ENCODE measurements at places on chromosomes 1 and 21.

DNA sequence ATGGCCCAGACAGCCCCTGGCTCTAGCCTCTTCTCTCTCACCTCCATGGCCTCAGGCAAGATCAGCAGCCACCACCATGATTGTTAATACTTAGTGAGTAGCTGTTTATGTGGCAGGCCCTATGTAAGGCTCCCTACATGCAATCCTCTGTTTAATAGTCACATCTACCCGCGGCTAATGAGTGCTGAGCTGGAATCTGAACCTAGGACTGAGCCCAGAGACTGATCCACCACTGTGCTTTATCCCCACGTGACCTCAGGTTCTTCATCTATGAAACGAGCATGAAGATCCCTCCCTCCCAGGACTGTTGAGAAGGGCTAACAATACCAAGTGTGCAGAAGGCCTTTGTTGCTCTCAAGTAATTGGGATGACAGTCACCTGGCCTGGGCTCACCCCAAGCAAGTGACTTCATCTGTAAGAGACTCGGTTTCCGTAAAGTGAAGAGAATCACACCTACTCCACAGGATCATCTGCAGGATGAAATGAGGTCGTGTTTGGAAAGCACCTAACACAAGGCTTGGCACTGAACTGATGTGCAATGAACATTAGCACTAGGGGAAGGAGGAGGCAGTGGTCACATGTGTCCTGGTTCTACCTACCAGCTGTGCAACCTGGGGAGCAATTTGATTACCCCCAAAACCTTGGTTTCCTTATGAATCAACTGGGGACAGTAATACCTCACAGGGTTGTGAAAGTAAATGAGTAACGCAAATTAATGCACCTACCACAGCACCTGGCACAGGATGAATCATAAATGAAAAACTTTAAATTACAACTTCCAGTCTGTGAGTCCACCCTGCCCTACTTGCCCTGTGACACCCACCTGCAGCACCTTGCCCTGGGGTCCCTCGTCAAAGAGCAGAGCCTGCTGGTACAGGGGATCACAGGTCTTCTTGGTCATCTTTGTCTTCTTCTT, 37.2 kb downstream of the RIMS3 start:
- no peak for DNase-seq

DNA sequence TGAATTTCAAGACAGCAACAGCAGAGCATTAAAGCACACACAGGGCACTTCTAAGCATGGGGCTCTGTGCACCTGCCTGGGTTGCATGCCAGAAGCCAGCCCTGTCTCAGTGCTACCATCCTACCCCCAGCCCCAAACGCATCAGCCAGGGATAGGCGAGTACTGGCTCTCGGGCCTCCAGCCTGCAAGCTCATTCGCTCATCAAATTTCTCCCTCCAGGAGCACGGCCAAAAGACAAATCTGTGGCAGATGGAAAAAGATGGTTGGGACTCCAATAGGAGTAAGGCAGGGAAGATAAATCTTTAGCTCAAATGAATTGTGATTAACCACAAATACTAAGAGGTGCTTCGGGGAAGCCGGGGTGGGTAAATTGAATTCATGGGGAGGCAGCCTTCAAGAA, 189.6 kb downstream of the KAZN start:
- no peak for DNase-seq

DNA sequence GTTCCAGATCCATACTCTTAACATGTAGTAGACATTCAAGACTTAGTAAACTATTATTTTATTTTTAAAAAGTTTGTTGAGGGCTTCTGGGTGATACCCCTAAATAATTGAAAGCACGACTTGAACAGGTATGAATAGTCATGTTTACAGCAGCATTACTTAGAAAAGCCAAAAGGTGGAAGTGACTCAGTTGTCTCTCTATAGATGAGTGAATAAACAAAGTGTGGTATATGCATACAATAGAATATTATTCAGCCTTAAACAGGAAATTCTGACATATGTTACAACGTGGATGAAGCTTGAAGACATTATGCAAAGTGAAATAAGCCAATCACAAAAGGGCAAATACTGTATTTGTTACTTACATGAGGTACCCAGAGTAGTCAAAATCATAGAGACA, 26.5 kb downstream of the TSNAX start:
- no peak for DNase-seq

GRCh38 chr1:19061343-19061742, 104.9 kb upstream of the IFFO2 start:
- DNase-seq, result no peak

DNA sequence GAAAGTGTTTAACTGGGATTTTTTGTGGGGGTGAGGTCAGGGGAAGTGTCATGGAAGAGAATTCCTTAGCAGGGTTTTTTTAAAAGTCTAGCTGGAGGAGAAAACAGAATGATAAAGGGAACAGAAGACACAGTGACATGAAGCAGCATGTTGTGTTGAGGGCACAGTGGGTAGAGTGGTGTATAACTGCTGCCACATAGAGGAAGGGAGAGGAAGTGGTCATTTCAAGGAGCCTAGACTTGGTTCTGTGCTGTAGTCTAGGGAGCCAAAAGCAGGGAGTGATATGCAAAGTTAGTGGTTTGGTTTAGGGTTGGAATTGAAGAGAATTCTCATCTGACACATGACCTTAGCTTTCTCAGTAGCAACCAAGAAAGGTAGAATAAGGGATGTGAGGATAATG, 10.2 kb downstream of the EEIG2 start:
- peak; percentile 65 for DNase-seq

DNA sequence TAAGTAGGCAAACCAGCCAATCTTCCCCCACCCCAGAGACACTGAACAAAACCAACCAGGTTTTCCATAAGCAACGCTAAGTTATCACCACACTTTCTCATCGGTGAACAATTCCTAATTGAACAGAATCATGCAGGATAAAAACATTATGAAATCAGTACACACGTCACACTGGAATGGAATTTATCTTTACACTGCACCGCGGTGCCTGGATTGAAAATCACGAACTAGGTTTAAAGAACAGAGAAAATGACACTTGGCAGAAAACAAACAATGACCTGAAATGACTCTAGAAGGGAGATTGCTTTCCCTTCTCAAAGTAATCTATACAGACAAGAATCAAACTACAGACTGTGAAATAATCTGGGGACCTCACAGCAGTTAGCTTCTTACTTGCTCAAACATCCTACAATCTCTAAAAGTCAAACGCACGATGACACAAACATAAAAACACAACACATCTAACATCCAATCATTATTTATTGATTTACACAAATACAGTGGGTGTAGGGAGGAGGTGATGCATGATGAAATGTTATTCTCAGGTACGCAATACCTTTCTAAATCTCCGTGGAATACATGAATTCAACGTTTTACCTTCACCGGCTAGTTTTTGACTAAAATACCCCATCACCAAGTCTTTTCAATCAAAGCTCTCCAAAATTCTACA, 1.9 kb downstream of the EIF4G3 start:
- DNase-seq, result no peak

DNA sequence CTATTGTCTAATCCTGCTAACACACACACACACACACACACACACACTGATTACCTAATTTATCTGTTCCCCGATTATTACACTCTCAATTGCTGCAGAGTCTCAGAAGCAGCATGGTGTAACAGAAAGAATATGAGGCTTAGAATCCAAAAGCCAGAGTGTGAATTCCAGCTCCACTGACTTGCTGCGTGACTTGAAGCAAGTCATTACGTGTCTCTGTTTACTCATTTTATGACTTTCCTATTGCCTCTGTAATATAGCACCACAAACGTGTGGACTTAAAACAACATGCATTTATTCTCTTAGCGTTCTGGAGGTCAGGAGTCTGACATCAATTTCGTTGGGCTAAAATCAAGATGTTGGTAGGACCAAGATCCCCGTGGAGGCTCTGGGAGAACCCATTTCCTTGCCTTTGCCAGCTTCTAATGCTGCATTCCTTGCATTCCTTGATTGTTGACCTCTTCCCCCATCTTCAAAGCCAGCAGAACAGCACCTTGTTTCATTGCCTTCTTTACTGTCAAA, 55.9 kb upstream of the ATP5PO start:
- DNase-seq, result no peak

GRCh38 chr1:229127301-229127700, 143.6 kb upstream of the RAB4A start:
- DNase-seq, result no peak

DNA sequence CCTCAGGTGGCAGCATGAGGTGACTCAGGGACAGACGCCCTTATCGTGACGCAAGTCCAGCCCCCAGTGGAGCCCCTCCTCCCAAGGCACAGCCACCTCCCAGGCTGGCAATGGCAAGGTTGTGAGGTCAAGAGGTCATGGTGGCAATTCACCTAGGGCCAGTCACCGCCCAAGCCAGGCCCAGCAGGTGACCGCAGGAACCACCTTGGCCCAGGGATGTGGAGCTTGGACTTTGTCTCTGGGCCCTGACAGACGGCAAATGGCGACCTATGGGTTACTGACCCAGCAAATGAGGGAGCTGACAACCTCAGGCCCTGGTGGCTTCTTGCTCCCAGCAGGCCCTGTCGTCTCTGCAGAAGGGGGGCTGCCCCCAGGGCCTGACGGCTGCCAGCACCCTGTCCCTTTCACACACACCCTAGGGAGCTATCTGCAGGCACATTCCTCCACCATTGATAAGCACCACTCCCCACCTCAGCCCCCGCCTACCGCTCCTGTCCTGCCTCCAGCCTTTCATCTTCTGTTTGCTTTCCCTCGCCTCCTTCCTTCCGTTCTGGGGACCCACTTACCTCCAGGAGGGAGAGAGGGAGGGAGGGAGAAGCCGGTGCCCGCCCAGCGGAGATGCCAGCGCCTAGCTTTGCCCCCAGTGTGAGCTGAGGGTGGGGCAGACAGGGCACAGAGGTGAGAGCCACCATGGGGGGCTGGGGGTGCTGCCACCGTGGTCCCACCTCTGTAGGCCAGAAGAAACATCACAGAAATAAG, 12.1 kb downstream of the EPHA2 start:
- peak; percentile 92 for DNase-seq

GRCh38 chr1:162554258-162554657, 7.3 kb upstream of the UAP1 start:
- no peak for DNase-seq

DNA sequence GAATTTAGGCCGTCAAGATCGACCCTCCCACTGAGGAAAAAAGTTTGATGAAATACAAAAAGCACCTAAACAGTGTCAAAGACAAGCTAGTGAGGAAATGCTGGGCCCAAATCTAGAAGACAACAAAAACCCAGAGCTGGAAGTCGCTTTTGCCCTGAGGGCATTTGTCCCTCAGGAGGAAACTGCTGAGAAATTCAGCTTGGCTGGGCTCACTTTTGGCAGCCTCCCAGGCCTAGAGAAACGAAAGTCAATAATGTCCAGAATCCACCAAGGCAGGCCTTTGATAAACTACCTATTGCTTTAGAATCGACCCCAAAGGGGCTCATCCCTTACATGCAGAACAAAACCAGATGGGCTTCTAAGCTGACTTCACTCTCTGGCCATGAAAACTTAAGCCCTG, 38.9 kb downstream of the SYT2 start:
- DNase-seq, result no peak

DNA sequence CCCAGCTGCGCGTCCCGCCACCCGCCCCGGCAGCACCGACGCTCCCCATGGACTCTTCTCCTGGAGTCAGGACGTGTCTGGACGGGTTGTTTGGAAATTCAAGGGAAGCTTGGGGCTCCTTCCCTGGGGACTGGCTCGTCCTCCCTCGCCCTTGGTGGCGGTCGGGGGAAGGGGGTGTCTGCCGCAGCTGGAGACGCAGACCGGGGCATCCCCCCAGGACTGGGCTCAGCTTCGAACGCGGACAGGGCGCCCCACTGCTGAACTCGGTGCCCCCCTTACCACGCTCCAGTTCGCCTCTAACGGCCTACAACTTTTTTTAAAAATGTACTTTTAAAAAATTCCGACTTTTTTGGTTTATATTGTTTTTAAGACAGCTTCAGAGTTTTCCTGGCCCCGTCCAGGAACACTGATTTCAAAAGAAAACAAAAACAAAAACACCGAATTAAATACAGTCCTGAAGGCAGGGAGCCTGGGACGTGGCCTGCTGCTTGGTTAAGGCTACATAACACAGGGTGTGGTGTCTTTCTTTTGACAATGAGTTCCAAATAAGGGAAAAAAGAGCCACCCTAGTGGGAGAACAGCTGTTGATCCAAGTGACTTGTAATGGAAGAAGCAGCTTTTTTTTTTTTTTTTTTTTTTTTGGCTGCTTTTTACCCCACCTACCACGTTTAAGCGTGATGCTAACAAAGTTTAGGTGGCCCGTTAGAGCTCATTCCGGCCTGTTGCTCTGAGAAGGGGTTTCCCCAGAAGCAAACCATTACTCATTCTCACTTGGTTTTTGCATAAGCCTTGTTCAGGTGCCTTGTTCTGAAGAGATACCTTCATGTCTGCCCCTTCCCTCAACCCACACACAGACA, 862 bp upstream of the DIPK1A start:
- peak; percentile 32 for DNase-seq

- no peak for DNase-seq
These were observed 18.5 kb upstream of the LRRC53 start for GRCh38 chr1:74530892-74531291.

- no peak for DNase-seq
These were observed 3.8 kb downstream of the AGO1 start for GRCh38 chr1:35886577-35887431.

- peak; percentile 70 for DNase-seq
These were observed 27.2 kb downstream of the XCL1 start for GRCh38 chr1:168603501-168604110.

DNA sequence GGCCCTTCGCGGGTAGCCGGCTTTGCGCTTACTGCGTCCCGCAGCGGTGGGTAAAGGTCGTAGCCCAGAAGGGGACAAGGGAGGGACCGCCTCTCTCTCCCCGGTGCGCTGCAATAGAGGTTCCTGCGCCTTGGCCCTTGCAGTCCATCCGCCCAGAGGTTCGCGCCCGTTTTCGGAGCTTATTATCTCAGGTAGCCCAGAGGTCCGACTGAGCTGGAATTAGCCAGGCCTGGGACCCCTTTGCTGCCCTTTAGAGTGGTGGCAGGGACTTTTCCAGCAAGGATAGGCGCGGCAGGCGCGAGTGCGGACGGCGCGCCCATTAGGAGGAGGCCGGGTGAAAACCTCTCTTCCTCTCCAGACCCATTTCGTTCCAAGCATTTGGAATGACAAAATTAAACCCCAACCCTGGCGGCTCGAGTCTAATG, 5.0 kb downstream of the LHX4 start:
- no peak for DNase-seq

DNA sequence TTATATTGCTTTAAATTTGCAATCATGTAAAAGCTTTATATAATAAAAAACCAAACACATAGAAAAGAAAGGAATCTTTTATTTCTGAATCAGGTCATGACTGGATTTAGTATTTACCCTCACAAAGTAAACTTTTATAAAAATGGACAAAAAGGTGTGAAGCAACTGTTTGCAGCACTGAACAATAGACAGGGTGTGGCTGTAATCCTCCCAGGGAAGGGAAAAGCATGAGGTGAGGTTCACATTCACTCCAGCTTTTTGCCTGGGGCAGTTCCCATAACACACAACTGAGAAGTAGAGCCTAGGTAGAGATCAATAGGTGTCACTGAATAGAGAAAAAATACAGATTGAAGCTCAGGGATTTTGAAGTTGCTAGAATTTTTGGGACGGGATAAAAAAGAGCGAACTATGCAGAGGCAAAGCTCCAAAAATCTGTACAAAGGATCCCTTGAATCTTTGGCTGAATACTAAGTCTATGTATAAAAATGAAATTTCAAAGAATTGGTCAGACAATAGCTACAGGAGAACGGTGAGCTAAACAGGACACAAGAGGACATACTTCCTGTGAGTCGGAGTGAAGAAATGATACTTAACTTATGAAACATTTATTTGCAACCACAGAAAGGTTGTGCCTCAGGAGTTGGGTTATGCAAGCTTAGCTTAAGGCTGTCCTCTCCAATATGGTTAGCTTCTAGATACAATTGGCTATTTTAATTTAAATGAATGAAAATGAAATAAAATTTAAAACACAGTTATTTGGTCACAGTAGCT, 162.0 kb upstream of the ZP4 start:
- DNase-seq, result no peak

Data from erythroblast (primary cell).